Activated CD4-positive, alpha-beta T cell treated with anti-CD3 and anti-CD28 coated beads for 48 hours (primary cell): ENCODE measurements at places on chromosomes 3 and 15.

DNA sequence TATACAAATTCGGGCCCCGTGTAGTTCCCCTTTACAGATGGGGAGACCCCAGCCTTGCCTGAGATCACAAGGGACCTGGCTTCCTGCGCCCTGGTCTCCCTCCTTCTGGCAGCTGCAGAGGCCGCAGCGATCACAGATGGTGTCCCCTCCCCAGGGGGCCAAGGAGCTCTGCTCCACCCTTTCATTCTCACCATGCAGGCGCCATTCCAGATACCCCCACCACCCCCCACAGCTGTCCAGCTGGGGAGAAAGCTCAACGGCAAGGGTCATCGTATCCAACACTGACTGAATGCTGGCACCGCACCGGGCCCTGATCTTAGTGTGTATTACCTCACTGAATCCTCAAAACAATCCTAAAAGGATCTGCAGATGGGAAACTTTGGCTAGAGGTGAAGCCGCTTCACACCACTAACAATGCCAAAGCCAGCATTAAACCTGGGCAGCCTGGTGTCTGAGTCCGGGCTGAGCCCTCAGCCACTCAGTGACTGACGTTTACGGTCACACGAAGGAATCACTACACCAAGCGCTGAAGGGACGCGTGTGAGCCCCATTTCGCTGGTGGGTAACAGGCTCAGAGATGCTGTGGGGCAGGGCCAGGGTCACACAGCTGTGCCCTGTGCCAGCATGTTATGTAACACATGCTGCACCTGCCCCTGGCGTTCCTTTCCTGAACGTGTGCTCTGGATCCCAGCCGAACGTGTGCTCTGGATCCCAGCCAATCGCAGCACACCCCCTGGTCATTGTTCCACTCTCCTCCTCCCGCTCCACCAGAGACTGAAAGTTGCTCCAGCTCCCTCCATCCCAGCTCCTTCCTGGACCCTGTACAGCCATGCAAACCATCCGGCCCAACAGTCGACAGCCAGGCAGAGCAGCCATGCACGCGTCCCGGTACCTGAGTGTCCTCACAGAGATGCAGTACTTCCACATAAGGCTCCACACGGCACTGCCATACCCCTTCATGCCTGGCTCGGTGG is 51.8 kb downstream of the IQSEC1 start:
- no peak for DNase-seq

DNA sequence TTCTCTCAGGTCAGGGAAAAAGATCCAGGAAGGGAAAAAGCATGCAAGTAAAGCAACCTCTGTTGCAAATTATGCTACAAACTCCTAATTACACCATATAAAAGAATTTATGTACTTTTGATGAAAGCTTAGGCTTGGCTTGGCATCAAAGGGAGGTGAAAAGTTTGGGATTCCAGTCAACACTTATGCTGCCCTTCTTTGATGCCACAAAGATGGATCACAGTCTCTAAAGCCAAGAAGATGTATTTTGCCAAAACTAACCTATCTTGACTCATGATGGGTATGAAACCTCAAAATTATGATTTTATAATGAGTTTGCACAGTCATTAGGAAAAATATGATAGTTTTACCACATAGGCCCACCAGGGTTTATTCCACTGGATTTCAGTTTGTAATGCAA is 101.0 kb upstream of the CCDC80 start:
- DNase-seq: no peak

- no peak for DNase-seq
Measured at GRCh38 chr3:190863119-190863465, 598 bp upstream of the GMNC start.

DNA sequence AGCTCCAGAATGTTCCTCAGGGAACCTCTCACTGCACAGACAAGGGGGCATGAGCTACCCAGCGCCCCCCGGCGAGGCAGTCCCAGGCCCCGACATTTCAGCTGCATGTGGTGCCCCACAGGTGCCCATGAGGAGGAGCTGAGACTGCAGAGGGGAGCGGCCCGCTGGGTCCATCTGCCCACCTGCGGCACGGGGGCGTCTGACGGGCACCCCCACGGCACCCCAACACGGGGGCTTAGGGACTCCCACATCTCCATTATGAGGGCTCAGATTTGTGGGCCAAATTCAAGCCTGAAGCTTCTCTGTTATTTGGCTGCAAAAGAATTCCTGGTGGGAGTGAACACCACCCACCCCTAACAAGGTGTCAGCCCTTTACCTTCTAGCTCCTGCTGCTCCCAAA is 258.4 kb downstream of the UACA start:
- DNase-seq: no peak

DNA sequence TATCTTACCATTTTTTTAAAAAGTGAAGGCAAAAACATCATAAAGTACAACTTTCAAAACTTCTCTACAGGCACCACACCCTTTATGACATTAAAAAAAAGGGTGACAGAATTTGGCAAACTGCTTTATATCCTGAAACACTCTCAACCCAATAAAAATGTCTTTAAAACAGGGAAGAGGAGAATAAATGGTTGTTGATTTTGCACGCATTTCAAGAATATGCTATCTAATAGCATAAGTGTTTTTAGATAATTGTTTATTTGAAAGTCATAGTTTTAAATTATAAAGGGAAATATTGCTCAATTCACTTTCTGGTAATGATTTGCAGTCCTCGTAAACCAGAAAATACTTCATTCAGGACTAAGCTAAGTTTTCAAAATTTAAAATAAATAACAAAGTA is 1.7 kb upstream of the PCOLCE2 start:
- no peak for DNase-seq

DNA sequence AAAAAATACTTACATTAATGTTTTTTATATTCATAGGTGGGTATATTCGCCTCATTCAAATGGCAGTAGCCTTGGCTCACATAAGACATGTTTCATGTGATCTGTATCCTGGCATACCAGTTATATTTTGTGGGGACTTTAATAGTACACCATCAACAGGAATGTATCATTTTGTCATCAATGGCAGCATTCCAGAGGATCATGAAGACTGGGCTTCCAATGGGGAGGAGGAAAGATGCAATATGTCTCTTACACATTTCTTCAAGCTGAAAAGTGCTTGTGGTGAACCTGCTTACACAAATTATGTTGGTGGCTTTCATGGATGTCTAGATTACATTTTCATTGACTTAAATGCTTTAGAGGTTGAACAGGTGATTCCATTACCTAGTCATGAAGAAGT is 3.5 kb downstream of the PDE12 start:
- DNase-seq: no peak

GRCh38 chr3:109313061-109313460 is 3.3 kb downstream of the DPPA2 start:
- DNase-seq: no peak
